ENCODE measurements at places on chromosomes 4 and X.

DNA sequence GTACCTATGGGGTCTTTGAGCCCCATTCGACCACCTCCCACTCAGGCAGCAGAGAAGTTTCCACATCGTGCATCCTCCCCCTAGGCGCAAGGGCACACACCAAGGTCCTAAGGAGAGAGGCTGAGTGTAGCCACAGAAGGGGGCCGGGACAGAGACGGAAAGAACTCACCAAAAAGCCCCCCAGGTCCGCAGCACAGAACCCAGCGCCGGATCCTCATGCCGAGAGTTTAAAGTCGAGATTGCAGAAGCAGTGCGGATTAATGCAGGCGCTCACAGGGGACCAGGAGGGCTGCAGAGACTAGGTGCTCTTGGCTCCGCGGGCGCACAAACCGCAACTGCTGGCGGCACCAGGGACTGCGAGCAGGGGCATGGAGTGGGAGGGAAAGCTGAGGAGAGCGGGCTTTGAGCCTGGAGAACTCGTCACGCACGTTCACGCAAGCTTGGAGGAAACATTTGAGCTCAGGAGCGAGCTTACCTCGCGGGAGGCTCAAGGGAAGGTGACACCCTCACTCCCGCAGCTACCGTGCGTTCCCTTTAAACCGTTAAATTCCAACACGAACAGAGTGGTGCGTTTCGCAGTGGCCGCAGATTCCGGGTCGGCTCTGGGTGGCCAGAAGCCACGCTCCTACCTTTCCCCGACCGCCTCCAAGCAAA is 8.5 kb downstream of the NKX3-2 start:
- no peak for DNase-seq

- no peak for DNase-seq
Measured at GRCh38 chr4:174697202-174697601, 131.8 kb downstream of the GLRA3 start.

DNA sequence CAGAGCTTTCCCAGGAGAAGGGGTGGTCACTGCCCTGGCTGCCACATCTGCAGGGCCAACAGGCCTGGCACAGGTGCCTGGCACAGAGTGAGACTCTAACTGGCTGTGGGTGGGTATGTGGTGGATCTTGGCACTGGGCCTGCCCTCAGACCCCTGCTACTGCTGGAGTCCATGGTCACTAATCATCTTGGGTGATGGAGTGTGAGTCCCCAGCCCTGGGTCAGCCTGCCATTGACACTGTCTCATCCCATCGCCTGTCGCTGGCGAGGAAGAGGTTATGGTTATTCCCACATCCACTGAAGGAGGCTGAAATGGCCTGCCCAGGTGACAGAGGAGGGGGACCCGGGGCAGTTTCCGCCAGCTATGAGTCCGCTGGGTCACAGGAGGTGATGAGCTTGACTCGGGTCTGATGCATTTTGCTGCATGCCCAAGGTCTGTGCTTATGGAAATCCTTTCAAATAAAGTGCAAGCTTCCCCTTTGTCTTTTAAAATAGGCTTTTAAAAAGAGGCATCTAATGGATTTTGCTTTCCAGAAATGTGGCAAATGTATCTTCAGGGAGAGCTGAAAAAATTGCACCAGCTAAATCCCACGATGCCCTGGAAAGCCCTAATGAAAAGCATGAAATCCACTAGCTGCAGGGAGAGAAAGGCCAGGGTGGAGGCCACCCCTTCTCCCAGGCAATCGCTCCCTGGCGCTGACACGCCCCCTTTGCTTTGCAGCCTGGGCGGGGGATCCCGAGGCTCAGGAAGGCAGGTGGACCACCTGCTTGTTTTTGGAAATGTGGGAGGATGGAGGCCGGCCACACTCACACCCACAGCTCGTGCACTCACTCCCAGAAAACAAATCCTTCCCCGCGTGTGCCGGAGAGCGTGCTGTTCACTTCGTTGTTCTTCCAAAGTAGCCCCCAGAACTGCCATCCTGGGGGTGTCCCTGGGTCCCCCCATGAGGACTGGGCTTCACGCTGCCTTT is 54.9 kb downstream of the ABLIM2 start:
- DNase-seq: no peak

DNA sequence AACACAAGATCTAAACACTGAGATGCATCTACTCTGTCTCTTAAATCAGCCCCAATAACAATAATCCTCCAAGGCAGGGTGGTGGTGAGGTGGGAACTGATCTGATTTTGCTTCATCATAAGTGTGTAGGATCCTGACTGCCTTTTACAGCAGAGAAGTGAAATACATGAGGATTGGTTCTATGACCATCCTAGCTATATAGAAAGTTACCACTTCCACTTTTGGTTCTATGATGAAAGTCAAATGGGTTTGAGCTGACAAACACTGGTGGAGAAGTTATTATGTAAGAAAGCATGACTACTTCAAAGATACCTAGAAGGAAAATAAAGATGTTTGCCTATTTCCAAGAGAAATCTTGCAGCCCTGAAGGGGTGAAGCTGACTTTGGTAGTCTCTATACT is 181.6 kb downstream of the NKX6-1 start:
- no peak for DNase-seq

DNA sequence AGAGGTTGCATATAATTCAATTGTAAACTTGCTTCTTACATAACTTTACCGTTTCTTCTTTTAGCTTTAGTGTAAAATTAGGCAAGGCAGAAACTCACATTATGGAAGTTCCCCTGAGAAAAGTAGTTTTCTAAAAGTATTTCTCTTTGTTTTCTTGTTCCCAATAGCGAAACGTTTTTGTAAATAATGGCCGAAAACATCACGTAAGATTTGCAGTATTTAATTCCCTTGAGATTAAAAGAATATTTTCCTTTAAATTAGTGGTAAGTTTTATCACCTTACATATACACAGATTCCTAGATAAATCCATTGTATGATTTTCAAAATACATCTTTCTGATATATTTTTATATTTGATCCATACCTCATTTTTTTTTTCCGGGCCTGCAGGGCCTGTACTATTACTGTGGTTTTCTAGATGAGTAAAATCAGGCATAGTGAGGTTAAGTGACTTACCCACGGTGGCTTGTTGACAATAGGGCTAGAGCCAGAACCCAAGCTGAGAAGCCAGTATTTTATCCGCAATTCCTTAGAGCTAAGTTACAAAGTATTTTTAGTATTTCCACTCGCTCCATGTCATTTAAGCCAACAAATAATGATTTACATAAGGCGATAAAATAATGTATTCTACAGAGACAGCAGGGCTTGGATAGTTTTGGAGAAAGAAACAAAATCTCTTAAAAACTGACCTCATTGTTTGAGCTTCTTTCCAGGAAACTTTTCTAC is 82.2 kb upstream of the VEGFC start:
- no peak for DNase-seq

Data from D721Med (cell line).